ENCODE measurements at places on chromosomes 12 and 14. TPM values are rescaled to one million over a fixed set of nuclear protein-coding genes. Genes with fewer than 3 reads are reported as not detected.

LEMD3 gene
- total RNA-seq = 30.8 TPM

FAM161B gene
- 6.2 TPM for total RNA-seq

CD27 gene
- 4.1 TPM for total RNA-seq

SOX5 gene
- 31.4 TPM for total RNA-seq

CDKN3 gene
- not detected for total RNA-seq

- H3K4me3 ChIP-seq = no peak overlapping the region
- no peaks in the 10 kb centered on the region for H3K36me3 ChIP-seq
- H3K27me3 ChIP-seq = no peaks in the 10 kb centered on the region
- no peak for DNase-seq
- H3K4me1 ChIP-seq = peaks cover 13% of the 10 kb centered on the region
- H3K27ac ChIP-seq = no peak overlapping the region
Observed at GRCh38 chr12:19483727-19484126, 44.4 kb downstream of the AEBP2 start.

DNA sequence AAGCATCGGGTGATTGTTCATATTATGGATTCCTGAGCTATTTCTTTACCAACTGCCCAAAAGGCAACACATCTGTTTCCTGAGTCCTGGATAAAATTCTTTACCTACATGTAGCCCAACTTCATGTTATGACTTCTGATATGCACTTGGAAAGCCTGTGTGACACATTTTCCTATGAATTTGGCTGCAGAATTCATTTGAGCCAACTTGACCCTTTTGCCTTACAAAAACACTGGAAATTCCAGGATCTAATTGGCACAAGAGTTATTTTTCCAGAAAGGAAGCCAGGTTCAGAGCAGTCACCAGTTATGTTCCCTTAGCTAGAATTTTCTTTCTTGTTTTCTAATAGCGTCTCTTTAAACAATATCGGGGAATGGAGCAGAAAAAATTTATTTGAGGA, 202.5 kb upstream of the LRIG3 start:
- no peaks in the 10 kb centered on the region for H3K36me3 ChIP-seq
- no peak for DNase-seq
- H3K4me1 ChIP-seq = no peaks in the 10 kb centered on the region
- no peaks in the 10 kb centered on the region for H3K27me3 ChIP-seq

GRCh38 chr12:7837366-7837765, 35.3 kb downstream of the SLC2A14 start:
- no peaks in the 10 kb centered on the region for H3K4me1 ChIP-seq
- H3K4me3 ChIP-seq = no peak overlapping the region
- peak overlapping the region; percentile 59 for H3K27ac ChIP-seq
- H3K27me3 ChIP-seq = no peaks in the 10 kb centered on the region

DNA sequence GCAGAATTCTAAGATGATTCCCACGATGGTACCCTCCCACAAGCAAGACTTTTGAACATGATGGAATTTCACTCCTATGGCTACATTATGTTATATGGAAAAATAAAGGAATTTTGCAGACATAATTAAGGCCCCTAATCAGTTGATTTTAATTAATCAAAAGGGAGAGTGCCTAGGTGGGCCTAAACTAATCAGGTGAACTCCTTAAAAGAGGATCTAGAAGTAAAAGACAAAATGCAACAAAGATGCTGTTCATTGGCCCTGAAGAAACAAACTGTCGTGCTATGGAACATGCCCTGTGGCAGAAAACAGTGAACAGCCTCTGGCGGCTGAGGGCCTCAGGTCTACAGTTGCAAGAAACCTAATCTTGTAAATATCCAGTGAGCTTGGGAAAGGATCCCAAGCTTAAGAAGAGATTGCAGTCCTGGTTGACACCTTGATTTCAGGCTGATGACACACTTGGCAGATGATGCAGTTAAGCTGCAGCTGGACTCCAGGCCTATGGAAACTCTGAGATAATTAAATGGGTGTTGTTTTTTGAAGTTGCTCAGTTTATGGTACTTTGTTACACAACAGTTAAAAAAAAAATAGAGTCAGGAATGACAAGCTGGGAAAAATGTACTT, 13.8 kb downstream of the TMCC3 start:
- no peak overlapping the region for H3K27ac ChIP-seq
- H3K4me3 ChIP-seq = no peak overlapping the region
- no peak for DNase-seq
- no peaks in the 10 kb centered on the region for H3K36me3 ChIP-seq
- no peaks in the 10 kb centered on the region for H3K27me3 ChIP-seq
- peaks cover 4% of the 10 kb centered on the region for H3K4me1 ChIP-seq

- H3K4me1 ChIP-seq = no peaks in the 10 kb centered on the region
- no peak for DNase-seq
- no peaks in the 10 kb centered on the region for H3K27me3 ChIP-seq
- H3K36me3 ChIP-seq = no peaks in the 10 kb centered on the region
Observed at GRCh38 chr14:24565766-24566165, 10.3 kb downstream of the CTSG start.

Data from upper lobe of left lung (tissue), 6 donors.